Gastroesophageal sphincter (tissue), 4 donors: ENCODE measurements at places on chromosomes 2 and 18.

- ATAC-seq, result no peak
Measured at GRCh38 chr2:104889291-104889959, 35.5 kb downstream of the POU3F3 start.

GRCh38 chr2:79447463-79447862 lies 65.4 kb upstream of the CTNNA2 start:
- ATAC-seq, result no peak

DNA sequence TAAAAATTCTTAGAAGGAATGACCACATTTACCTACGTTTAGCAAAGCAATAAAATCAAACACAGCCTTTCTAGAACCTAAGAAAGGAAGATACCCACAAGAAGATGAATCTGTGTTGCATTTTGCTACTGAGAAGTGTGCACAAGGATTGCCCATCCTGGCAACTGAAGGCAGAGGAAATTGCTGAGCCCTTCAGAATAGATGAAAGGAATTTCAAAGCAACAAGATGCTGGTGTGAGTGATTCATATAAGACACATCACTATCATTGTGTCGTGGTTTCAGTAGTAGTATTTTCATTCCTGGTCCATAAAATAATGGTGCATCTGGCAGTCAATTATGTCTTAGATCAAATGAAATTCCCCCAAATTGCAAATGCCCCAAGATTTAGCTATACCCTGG lies 48.4 kb upstream of the ANKRD44 start:
- no peak for ATAC-seq

DNA sequence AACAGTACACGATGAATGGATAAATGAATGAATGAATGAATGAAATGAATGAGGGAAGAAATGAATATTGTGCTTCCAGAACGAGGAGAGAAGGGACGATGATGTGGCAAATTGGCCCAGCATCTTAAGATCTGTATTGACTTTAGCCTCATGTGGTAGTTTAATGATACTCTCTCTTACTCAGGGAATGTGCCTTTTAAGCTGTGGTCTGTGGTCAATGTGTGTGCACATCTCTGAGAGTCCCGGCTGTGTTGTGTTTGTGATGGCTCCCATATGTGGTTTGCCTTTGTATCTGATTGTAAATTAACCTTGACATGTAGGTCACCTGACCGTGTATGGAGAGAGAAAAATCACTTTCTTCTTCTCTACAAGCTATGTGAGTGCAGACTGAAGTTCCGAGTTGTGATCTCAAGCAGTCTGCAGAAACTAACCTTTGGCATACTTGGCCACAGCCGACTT lies 91.2 kb downstream of the NEDD4L start:
- ATAC-seq, result no peak

DNA sequence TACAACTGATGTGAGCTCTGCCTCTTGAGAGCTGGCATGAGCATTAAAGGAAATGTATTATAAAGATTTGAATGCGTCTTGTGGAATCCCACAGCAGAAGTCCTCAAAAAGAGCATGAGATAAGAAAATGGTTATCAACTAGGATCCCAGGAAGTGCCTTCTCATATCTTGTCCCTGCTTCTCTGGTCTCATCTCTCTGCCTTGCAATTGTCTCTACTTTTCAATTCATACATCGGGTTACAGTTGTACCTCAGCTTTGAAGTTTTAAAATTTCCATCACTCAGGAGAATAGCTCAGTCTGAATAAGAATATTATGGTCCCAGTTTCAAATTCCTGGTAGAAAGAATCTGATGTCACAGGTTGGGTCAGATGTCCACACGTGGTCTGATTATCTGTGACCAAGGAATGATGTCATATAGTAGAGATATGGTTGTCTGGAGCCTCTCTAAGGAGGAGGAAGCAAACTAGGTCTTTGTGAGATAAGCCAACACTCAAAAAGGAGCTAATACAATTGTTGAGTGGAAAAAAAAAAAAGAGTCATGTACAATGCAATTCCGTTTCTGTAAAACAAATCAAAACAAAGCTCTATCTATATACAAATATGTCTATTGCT lies 21.7 kb upstream of the CCDC88A start:
- no peak for ATAC-seq

DNA sequence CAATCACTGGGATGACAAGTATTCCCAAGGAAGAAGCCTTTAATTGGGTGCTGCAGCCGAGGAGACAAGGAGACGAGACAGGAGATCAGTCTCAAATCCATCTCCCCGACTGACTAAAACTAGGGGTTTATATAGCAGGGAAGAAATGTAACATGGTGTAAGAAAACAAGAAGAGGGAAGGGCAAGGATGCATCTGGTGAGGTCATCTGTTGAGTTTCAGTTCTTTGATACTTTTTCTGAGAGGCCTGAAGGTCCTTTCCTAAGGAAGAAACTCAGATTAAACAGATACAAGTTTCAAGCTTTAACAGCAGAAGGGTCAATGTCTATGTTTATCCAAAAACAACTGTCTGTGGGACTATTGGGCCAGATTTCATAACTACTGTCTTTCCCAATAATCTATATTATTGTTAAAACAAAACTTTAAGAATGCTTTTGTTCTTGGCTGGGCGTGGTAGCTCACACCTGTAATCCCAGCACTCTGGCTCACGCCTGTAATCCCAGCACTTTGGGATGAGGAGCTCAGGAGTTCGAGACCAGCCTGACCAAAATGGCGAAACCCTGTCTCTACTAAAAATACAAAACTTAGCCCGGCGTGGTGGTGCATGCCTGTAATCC lies 2.5 kb upstream of the PDCL3 start:
- ATAC-seq, result no peak

DNA sequence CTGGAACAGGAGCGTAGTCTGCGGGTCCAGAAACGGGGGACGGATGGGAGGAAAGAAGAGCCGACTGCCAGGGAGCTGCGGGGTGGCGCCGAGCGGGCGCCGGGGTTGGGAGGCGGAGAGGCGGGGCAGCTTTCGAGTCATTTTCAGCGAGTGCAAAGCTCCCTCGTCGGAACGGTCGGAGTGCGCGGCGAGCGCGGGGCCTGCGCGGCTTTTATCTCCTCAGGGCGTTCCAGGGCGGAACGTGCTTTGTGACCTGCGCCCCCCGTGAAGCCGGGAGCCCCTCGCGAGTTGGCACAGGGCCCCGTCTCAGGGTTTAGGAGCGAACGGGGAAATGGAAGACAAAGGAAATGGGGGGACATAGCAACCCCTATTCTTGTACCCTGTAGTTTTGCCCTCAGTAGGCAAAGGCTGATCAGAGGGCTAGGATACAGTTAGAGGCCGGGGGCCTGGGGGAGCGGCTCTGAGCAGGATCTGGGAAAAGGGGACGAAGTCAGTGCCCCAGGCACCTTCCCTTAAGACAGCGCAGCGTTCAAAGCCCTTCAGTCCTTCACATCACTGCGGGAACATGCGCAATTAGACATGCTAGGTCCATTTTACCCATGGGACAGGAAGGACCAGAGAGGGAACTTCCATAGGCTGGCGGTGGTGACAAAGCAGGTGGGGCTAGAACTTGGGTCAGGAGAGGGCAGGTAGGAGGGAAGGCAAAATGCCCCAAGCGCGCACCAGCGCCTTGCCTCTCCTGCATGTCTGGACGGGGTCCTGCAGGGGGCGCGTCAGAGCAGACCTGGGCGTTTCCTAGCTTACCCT lies 60.1 kb upstream of the IL1RL1 start:
- peak; percentile 73 for ATAC-seq

DNA sequence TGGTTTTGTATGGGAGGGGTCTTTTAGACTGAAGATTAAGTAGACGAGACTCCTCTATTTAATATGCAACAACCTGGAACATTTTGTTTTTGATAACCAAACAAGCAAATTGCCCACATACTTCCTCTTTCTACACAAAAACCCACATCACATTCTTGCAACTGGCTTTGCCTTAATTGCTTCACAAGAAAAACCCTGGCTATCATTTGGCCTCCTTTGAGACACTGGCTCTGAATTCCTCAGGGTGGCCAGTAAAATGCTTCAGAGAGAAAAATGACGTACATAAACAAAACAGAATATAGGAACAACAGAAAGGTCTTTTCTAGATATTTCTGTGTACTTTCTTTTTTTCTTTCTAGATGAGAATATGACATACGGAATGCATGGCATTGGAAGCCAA lies 103.0 kb downstream of the TRIB2 start:
- ATAC-seq, result no peak

DNA sequence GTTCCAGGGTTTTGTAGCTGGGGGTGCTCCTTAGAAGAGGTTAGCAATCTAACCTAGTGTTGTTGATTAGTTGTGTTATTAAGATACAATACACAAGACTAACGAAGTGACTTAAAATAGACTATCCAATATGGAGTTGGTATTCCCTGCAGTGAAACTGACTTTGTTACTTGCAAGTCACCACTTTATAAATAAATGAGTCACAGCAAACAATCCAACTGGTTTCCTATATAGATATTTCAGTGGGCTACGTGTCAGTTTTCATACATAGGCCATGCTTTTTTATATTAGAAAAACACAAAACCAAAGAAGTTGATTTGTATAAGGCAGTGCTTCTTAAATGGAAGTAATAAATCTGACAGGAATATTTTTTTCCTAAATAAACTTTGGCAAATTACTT lies 274.0 kb downstream of the CAMKMT start:
- ATAC-seq, result no peak

DNA sequence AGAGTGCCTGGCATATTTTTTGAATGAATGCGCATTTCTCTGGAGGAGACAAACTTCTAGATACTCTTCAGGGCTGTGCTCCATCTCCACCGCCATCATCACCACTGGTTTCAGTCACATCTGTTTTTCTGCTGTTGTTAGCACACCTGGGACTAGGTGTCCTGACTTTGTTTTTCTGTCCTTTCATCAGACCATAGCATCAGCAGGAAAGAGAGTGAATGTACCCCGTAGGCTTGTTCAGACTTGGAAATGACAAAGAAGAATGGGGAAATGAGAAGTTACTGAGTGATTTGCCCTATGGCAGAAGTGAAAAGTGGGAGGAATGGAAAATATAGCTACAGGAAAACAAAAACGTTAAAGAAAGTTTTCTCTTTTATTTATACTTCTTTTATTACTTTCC lies 965.2 kb upstream of the FANCL start:
- ATAC-seq, result no peak

GRCh38 chr2:16728351-16729136 lies 62.9 kb upstream of the CYRIA start:
- no peak for ATAC-seq

DNA sequence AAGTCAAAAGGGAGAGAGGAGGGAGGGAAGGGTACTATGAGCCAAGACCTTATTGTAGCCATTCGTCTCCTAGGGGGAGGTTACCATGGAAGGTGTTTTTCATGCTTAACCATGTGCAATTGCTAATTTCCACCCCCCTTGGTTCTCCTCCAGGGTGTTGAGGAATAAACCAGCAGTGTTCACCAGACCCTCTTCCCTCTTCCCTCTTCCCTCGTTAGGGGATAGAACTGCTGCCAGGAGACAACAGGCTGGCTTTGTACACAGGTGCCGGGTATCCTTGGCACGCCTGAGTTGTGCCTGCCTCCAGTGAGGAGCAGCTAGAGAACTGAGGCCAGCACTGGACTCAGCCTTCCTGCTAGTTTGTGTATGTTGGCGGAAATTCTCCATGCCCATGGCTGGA lies 41.1 kb upstream of the ARL5A start:
- no peak for ATAC-seq

DNA sequence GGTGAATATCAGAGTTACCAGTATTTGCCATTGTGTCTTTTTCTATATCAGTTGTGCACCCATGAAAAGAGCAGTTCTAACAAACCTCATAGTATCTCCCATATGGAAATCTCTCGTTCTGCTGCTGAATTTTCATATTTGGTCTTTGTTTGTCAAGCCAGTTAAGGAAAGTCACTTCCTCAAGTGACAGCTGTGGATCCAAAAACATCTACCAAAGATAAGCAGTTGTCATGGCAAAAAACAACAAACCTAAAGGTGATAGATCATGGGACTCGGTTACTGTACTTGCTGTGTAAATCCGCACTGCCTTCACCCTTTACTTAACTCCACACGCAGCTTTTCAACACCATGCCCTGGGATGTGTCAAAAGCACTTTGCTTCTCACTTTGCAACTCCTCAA lies 17.3 kb downstream of the BMP10 start:
- no peak for ATAC-seq

DNA sequence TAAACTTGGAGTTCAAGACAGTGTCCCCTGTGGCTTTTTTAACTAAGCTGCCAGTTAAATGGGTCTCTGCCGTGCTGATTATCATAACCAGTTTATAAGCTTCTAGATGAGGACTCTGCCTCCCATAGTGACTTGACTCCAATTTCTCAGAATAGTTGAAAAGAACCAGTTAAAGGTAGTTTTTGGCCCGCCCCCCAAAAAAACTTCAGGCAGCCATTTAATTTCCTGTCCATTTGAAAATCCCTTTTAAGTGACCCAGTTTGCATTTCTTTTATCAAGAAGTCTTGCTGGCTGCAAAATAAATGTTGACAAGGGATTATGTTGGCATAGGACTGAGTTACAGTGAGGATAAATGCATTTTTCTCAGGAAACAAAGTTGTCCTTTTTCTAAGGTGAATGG lies 2.3 kb downstream of the SLC20A1 start:
- no peak for ATAC-seq

GRCh38 chr2:241803387-241804325 lies 5.3 kb upstream of the NEU4 start:
- ATAC-seq, result peak; percentile 47

DNA sequence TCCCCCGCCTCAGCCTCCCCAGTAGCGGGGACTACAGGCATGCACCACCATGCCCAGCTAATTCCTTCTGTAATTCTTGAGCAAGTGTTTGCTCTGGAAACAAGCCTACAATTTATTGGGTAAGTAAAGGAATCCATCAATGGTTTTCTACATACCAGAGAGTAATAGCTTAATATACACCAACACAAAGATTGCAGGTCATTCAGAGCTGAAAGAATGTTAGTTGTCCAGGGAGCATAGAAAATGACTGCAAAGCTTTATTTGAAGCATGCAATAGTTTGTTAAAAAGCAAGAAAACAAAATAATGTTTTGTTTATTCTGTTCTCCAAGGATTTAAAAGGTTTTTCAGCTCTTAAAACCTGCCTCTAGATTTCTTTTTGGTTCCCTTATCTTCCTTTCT lies 5.6 kb downstream of the IDH1 start:
- no peak for ATAC-seq

DNA sequence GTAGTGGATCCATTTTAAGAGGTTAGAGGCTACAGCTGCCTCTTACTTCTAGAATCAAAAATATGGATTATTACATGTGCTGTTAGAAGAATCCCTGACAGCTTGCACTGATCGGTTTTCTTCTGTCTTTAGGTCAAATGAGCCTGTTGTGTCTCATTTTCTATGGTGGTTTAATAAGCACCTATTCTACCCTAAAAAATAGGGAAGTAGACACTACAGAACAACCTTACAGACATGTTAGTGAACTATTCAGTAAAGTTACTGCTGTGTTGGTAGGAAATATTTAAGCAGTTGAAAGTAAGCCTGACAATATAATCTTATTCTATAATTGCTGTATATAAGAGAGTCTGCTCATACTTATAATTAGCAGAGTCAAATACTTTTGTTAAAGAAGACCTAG lies 168.5 kb upstream of the NOSTRIN start:
- ATAC-seq, result no peak

- no peak for ATAC-seq
Measured at GRCh38 chr2:84938194-84938879, 32.6 kb upstream of the KCMF1 start.
